Breast epithelium (tissue), 4 donors: ENCODE measurements at places on chromosomes 7 and 10. TPM values are rescaled to one million over a fixed set of nuclear protein-coding genes. Genes with fewer than 3 reads are reported as not detected.

DNA sequence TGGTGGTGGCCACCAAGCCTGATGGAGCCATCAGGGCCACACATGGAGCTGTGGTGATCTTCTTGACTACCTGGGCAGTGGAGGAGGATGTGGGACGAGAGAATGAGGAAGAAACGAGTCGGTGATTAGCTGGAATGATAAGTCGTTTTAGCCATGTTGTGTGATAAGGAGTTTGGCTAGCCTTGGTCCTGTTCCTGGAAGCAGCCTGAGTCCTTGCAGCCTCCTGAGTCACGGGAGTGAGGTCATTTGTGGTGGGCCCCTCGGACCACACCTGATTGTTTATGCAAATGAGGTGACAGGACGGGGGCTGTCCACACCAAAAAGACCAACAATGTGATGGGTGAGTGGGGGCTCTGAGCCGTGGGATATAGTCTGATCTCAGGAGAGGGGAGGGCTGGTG, 554.4 kb downstream of the PTPRN2 start:
- DNase-seq, result no peak
- H3K4me3 ChIP-seq, result no peak overlapping the region
- no peaks in the 10 kb centered on the region for H3K27me3 ChIP-seq

- DNase-seq, result no peak
- peak overlapping the region; percentile 95 for H3K27ac ChIP-seq
- no peaks in the 10 kb centered on the region for H3K27me3 ChIP-seq
- H3K4me3 ChIP-seq, result no peak overlapping the region
- H3K36me3 ChIP-seq, result no peaks in the 10 kb centered on the region
Measured at GRCh38 chr7:128737867-128738385, 1.2 kb upstream of the CALU start.

- no peaks in the 10 kb centered on the region for H3K27me3 ChIP-seq
- DNase-seq, result no peak
- H3K27ac ChIP-seq, result no peak overlapping the region
- no peak overlapping the region for H3K4me3 ChIP-seq
- H3K36me3 ChIP-seq, result no peaks in the 10 kb centered on the region
Measured at GRCh38 chr7:121603886-121604285, 207.8 kb upstream of the FAM3C start.

DNA sequence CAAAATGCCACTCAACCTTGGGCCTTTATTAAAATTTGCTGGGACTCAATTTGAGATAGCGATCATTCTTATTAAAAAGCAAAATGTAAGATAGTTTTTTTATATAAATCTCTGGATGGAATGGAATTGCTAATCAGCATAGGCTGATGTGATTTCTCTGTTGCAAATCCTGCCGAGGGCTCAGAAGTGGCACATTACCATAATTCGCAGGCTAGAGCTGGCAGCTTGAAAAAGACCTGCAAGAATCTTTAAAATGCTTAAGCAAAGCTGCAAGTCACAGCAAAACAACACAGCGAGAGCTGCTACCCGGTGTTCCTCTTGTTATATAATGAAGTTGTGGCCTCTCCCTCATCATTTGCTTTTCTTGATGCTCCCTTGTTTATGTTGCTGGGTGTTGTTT, 448.1 kb downstream of the GATA3 start:
- no peak for DNase-seq
- no peak overlapping the region for H3K27ac ChIP-seq
- no peaks in the 10 kb centered on the region for H3K36me3 ChIP-seq
- H3K4me3 ChIP-seq, result no peak overlapping the region
- H3K27me3 ChIP-seq, result no peaks in the 10 kb centered on the region

- no peak overlapping the region for H3K27ac ChIP-seq
- DNase-seq, result no peak
- no peaks in the 10 kb centered on the region for H3K27me3 ChIP-seq
- no peak overlapping the region for H3K4me3 ChIP-seq
- H3K4me1 ChIP-seq, result no peaks in the 10 kb centered on the region
Measured at GRCh38 chr7:85290269-85290668, 103.4 kb upstream of the SEMA3D start.

- H3K27me3 ChIP-seq, result no peaks in the 10 kb centered on the region
- H3K4me3 ChIP-seq, result no peak overlapping the region
- H3K27ac ChIP-seq, result no peak overlapping the region
- H3K4me1 ChIP-seq, result no peaks in the 10 kb centered on the region
- no peak for DNase-seq
Measured at GRCh38 chr10:49252313-49253034, 46.5 kb upstream of the C10orf71 start.

DNA sequence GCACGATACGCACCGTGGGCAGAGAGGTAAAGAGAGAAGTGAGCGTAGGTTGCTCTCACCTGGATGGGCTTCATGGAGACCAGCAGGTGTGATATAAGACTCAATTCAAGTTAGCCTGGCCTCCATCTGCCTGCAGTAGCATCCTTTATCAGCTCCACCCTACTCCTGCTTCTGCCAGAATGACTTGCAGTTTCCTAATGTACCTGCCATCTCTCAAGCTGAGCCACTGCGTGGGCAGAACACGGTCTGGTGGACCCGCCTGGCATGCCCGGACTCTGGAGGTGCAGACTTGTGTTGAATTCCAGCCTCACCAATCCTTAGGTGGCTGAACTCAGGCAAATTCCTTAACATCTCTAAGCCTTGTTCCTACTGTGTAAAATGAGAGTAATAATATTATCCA, 64.3 kb downstream of the STEAP1B start:
- H3K27ac ChIP-seq, result no peak overlapping the region
- no peak for DNase-seq
- H3K27me3 ChIP-seq, result no peaks in the 10 kb centered on the region
- no peak overlapping the region for H3K4me3 ChIP-seq
- H3K4me1 ChIP-seq, result no peaks in the 10 kb centered on the region
- no peaks in the 10 kb centered on the region for H3K36me3 ChIP-seq

- no peak for DNase-seq
- no peaks in the 10 kb centered on the region for H3K27me3 ChIP-seq
- H3K36me3 ChIP-seq, result no peaks in the 10 kb centered on the region
- no peak overlapping the region for H3K27ac ChIP-seq
Measured at GRCh38 chr7:132182992-132183391, 393.3 kb downstream of the PLXNA4 start.

DNA sequence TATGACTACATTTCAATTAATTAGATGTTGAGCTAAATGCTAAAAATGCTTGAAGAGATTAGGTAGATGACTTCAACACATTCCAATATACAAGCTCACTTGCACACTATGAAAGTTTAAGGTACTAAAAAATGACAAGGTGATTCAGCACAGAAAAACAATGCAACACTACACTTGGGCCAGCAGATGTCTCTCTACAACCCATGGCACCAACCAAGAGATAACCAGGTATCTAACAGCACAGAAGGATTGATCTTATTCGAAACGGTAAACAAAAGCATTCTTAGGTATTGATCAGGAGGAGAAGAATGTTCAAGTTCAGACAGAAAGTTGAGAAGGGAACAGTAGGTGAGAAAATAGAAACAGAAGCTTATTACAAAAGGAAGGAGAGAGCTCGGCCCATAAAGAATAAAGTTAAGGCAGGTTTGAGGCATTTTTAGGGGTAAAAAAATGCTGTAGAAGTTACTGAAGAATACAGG, 248.2 kb upstream of the KLF14 start:
- no peak overlapping the region for H3K4me3 ChIP-seq
- H3K36me3 ChIP-seq, result no peaks in the 10 kb centered on the region
- H3K27me3 ChIP-seq, result no peaks in the 10 kb centered on the region
- DNase-seq, result no peak
- peak overlapping the region; percentile 37 for H3K27ac ChIP-seq
- H3K4me1 ChIP-seq, result peaks cover 8% of the 10 kb centered on the region

- no peak overlapping the region for H3K4me3 ChIP-seq
- no peak overlapping the region for H3K27ac ChIP-seq
- H3K36me3 ChIP-seq, result no peaks in the 10 kb centered on the region
- no peak for DNase-seq
Measured at GRCh38 chr7:26097837-26098668, 53.9 kb upstream of the NFE2L3 start.

- H3K27me3 ChIP-seq, result no peaks in the 10 kb centered on the region
- H3K4me1 ChIP-seq, result no peaks in the 10 kb centered on the region
- no peak for DNase-seq
- H3K27ac ChIP-seq, result no peak overlapping the region
Measured at GRCh38 chr10:6250745-6251144, 48.0 kb downstream of the PFKFB3 start.

- no peaks in the 10 kb centered on the region for H3K27me3 ChIP-seq
- H3K27ac ChIP-seq, result no peak overlapping the region
- DNase-seq, result no peak
Measured at GRCh38 chr7:23018750-23019149, 4.8 kb upstream of the HYCC1 start.

GRCh38 chr7:6266699-6267098, 5.7 kb downstream of the CYTH3 start:
- no peak for DNase-seq
- H3K36me3 ChIP-seq, result no peaks in the 10 kb centered on the region
- no peak overlapping the region for H3K4me3 ChIP-seq

DNA sequence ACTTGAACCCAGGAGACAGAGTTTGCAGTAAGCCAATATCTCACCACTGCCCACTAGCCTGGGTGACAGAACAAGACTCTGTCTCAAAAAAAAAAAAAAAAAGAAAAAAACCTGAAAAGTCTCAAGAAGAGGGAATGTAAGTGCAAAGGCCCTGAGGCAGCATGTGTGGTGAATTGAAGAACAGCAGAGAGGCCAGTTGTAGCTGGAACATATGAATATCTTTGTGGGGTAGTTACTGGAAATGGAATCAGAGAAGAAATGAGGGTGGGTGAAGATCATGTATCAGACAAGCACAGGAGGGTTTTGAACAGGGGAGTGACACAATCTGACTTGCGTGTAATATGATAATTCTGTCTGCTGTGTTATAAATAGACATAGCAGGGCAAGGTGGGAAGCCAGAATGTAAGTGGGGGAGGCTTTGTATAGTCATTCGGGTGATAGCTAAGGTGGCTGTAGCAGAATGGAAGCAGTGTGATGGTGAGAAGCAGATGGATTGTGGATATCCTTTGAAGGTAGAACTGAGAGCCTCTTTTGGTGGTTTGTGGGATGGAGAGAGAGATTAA, 45.3 kb upstream of the ITGA8 start:
- H3K4me1 ChIP-seq, result no peaks in the 10 kb centered on the region
- H3K27ac ChIP-seq, result no peak overlapping the region

DNA sequence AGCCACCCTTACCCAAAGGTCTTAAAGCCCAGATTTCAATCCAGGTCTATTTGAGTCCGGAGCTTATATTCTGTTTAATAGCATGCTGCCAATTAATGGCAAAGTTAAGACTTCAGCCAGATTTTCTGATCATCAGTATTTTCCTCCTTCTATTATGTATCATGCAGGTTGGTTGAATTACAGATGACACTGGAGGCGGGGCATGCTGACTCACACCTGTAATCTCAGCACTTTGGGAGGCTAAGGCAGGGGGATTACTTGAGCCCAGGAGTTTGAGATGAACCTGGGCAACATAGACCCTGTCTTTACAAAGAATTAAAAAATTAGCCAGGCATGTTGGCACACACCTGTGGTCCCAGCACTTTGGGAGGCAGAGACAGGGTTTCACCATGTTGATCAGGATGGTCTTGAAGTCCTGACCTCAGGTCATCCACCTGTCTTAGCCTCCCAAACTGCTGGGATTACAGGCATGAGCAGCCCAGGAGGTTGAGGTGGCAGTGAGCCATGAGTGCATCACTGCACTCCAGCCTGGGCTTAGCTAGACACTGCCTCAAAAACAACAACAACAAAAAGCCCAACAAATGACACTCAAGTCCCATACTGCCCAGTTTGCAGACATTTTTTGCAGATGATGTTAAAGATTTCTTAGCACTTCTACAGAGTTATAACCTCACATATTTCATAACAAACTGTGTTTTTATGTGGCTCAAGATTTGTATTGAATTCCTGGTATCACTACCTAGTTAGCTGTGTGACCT, 62.5 kb downstream of the MCU start:
- H3K4me3 ChIP-seq, result no peak overlapping the region
- H3K27me3 ChIP-seq, result no peaks in the 10 kb centered on the region
- DNase-seq, result no peak
- H3K4me1 ChIP-seq, result no peaks in the 10 kb centered on the region

- DNase-seq, result peak; percentile 16
- no peaks in the 10 kb centered on the region for H3K36me3 ChIP-seq
- H3K4me3 ChIP-seq, result no peak overlapping the region
- H3K4me1 ChIP-seq, result peaks cover 6% of the 10 kb centered on the region
- H3K27ac ChIP-seq, result no peak overlapping the region
- no peaks in the 10 kb centered on the region for H3K27me3 ChIP-seq
Measured at GRCh38 chr10:86945361-86946212, 11.8 kb downstream of the MMRN2 start.

GRCh38 chr10:114482480-114483304, 78.4 kb upstream of the AFAP1L2 start:
- H3K27me3 ChIP-seq, result no peaks in the 10 kb centered on the region
- no peak for DNase-seq
- H3K27ac ChIP-seq, result peak overlapping the region; percentile 84

DNA sequence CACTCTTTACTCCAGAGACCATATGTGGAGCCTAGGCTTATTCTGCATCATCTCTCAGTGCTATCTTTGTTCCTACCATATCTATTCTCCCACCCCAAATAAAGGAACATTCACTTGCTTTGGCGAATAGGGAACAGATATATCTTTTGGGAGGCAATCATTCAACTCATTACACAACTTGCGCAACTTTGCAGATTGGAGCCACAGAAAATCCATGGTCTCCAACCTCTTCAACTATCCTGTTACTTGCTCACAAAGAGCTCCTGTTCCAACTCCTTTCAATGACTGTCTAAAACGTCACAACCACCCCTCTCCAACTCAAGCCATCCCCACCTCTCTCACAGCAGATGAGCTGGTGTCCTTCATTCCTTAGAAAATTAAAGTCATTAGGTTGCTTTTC, 203.7 kb downstream of the POU6F2 start:
- no peaks in the 10 kb centered on the region for H3K27me3 ChIP-seq
- no peak overlapping the region for H3K4me3 ChIP-seq
- no peaks in the 10 kb centered on the region for H3K36me3 ChIP-seq
- no peak for DNase-seq
- H3K4me1 ChIP-seq, result no peaks in the 10 kb centered on the region

- H3K36me3 ChIP-seq, result no peaks in the 10 kb centered on the region
- DNase-seq, result no peak
- no peaks in the 10 kb centered on the region for H3K4me1 ChIP-seq
- H3K4me3 ChIP-seq, result no peak overlapping the region
- H3K27me3 ChIP-seq, result no peaks in the 10 kb centered on the region
- H3K27ac ChIP-seq, result no peak overlapping the region
Measured at GRCh38 chr7:36440880-36441279, 51.2 kb downstream of the ANLN start.

GRCh38 chr7:73894733-73895551, 34.0 kb downstream of the TMEM270 start:
- H3K27ac ChIP-seq, result peak overlapping the region; percentile 80
- peaks cover 22% of the 10 kb centered on the region for H3K4me1 ChIP-seq
- H3K4me3 ChIP-seq, result no peak overlapping the region
- DNase-seq, result peak; percentile 65

- H3K27me3 ChIP-seq, result no peaks in the 10 kb centered on the region
- H3K36me3 ChIP-seq, result no peaks in the 10 kb centered on the region
Measured at GRCh38 chr10:72932259-72933015, 22.2 kb downstream of the PLA2G12B start.

GRCh38 chr7:95481271-95482165, 4.2 kb upstream of the ASB4 start:
- no peak for DNase-seq
- H3K4me1 ChIP-seq, result no peaks in the 10 kb centered on the region
- no peaks in the 10 kb centered on the region for H3K36me3 ChIP-seq
- no peaks in the 10 kb centered on the region for H3K27me3 ChIP-seq
- no peak overlapping the region for H3K4me3 ChIP-seq

TDRD1 gene
- 0.73 TPM for total RNA-seq

PRTFDC1 gene
- 2.6 TPM for total RNA-seq

NPTX2 gene
- total RNA-seq, result 1.5 TPM

TMEM196 gene
- not detected for total RNA-seq

NEUROG3 gene
- not detected for total RNA-seq

ABCB4 gene
- 0.33 TPM for total RNA-seq

MACC1 gene
- 19.3 TPM for total RNA-seq

SYT15B gene
- 2.0 TPM for total RNA-seq

OPN1SW gene
- not detected for total RNA-seq

SPDYE2 gene
- total RNA-seq, result not detected

UNCX gene
- not detected for total RNA-seq

ATOH7 gene
- 0.64 TPM for total RNA-seq
